ENCODE measurements at places on chromosomes 5 and 9.

- DNase-seq: no peak
Observed at GRCh38 chr5:6391151-6391550, 12.8 kb upstream of the MED10 start.

DNA sequence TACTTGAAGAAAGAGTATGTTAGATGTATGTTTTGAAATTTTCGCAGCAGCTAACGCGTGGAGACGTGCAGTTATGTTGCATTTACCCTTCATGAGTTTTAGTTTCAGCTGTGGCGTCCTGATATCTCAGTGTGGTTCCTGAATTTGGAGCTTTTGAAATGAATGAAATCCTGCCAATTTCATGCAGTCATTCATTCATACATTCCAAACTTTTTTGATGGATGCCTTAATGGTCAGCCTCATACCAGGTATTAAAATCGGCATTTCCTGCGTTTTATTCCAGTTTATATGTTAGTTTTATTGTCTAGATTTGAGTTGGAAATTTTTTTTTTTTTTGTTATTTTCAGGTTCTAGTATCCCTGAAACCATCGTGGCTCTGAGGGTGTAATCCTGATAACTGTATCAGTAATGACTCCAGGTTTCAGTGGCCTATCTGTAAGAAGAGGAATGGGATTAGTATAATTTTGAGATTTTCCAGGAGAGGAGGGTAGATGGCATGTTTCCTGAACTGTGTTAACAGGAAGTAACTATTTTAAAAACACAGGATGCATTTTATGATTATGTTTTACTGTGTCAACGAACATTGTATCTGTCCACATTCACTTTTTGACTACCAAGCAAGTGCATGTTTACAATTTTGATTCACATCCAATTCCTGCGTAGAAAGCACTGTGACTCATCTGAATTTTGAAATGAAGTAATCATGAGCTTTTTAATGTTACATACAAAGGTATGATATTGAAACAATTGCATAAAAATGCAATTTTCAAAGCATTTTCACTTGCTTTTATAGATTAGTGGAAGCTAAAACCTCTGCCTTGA, 1.0 kb downstream of the FOCAD start:
- no peak for DNase-seq

- DNase-seq: no peak
Observed at GRCh38 chr9:127494304-127494702, 43.0 kb downstream of the LRSAM1 start.

- DNase-seq: no peak
Observed at GRCh38 chr5:156913355-156913718, 49.7 kb downstream of the TIMD4 start.

GRCh38 chr5:91123901-91124300, 259.2 kb downstream of the ARRDC3 start:
- DNase-seq: no peak

DNA sequence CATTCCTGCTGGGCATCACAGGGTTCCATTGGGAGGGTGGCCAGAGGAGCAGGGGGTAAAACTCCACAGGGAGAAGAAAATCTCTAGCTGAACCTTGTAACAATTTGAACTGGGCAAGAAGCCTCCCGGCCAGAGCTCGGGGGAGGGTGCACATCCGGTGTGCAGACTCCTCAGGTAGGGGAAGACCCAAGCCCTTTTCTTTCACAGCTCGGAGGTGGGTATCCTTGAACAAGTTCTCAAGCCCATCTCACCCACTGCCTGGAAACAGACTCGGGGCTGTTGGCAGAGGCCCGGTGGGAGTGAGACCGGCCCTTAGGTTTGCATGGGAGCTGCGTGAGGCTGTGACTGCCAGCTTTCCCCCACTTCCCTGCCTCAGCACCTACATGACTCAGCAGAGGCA, 111.5 kb upstream of the IL7R start:
- no peak for DNase-seq

GRCh38 chr9:75487856-75488718, 399.8 kb downstream of the OSTF1 start:
- no peak for DNase-seq

- no peak for DNase-seq
Observed at GRCh38 chr5:109650493-109650892, 39.2 kb upstream of the MAN2A1 start.

DNA sequence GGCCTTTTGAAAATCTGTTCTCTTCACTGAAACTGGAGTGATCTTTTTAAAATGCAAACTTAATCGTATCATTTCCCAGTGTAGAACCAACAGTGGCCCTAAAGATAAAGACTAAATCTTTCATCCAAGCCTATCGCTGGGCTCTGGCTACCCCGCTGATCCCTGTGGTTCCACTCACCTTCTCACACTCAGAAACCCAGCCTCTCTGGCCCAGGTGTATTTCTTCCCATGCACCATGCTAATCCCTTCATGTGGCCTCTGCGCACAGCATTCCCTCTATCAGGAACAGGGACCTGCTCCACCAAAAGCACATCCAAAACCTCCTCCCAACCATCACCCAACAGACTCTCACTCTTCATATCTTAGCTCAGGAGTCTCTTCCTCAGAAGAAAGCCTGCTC, 214.1 kb upstream of the DAPK1 start:
- no peak for DNase-seq

DNA sequence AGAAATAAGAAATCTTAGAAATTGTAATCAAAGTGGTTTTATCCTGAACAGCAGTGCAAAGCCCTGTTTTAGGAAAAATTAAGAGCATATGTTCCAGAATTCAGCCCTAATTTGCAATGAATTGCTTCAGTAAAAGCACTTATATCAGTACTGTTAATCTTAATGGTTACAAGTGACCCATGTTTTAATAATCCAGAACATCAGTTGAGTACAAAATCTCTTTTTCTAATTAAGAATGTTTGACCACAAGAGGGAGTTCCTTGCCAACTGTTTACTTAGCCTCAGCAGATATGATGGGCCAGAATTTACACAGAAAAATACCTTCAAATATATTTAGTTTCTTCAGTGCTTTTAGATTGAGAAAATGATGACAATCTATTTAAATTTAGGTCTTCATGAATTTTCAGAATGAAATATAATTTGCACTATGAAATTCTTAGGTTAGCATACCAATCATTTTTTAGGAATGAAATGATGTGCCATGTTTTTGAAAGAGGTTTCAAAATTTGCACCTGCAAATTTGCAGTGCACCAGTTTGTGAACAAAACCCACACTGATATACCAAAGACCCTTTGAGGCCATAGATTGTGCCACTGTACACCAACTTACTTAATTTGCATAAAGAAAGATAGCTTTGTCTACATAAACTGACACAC, 926.3 kb upstream of the ARRDC3 start:
- peak; percentile 55 for DNase-seq

DNA sequence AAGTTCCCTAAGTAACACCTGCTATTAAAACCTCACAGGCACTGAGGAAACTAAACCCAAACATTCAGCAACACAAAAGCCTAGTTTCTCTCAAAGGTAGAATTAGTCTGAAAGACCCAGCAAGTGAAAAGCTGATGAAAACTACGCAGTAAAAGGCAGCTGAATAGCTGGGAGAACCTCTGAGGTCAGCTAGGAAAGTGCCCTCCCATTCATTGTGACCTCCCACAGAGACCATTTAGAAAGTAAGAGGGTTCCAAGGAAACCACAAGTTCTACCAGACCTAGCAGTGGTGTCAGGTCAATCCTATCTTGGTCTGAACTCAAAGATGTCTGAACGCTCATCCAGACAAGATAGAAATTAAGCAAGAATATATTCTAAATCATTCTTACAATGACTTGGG, 144.7 kb downstream of the SSBP2 start:
- DNase-seq: no peak

DNA sequence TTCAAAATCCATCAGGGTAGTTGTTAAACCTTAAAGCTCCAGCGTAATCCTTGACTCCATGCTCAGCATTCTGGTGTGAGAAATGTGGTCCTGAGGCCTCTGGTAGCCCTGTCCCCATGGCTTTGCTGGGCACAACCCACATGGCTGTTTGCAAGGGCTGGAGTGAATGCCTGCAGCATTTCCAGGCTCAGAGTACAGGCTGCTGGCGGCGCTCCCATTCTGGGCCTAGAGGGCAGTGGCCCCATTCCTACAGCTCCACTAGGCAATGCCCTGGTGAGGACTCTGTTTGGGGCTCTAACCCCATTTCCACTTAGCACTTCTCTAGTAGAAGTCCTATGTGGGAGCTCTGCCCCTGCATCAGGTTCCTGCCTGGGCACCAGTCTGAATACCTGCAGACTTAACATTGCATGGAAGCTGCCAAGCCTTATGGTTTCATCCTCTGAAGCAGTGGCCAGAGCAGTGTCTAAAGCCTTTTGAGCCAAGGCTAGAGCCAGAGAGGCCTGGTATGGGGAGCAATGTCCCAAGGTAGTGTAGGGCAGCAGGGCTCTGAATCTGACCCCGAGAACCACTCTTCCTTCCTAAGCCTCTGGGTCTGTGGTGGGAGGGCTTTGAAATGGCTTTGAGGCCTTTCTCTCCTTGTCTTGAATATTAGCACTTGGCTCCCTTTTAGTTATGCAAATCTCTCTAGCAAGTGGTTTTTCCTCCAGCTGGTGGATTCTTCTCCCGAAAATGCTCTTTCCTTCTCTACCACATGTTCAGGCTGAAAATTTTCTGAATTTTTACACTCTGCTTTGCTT, 5.8 kb upstream of the ALDH1A1 start:
- DNase-seq: no peak

DNA sequence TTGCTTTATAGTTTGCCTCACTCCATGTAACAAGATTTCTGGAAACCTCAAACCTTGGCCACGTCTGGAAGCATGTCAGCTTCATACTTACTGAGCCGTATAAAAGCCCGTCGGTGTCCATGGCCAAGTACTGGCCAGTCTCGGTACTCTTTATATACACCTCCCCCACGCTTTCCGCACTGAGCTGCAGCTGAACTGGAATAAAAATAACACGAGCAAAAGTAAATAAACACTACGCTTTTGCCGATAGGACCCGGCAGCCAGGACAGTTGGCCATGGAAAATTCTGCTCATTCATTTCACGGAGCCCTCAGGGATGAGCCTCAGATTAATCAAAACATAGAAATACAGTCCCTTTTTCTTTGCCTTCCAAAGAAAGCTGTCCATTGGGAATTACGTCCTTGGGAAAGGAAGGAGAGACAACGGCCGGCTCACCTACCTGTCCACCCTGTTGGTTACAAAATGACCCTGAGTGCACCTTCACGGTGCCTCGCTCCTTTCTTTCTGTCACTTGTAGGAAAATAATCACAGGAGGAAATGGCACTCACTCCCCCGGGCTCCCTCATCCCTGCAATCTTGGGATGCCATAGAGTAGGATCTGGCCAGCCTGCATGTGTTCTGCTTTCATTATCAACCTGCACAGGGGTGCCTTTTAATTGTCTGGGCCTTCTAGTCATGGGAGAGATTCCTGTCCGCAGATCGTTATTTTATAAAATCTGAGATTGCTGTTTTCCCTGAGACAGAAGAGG, 85.1 kb downstream of the FGF1 start:
- no peak for DNase-seq

DNA sequence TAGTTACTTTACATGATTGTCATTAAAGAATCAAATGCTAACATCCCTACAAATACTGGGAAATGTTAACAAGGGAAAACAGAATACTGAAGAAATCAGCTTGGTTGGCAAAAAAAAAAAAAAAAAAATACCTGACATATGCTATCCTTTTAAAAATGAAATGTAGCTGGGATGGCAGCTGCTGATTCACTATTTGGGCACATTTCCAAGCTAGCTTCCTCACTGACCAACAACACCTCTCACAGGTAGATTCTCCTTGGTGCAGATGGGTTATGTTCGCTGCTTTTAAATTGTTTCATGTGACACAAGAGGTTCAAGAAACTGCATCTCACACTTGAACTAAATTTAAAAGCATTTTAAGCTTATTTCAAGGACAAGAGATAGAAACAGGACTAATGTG, 6.1 kb upstream of the PRUNE2 start:
- no peak for DNase-seq

DNA sequence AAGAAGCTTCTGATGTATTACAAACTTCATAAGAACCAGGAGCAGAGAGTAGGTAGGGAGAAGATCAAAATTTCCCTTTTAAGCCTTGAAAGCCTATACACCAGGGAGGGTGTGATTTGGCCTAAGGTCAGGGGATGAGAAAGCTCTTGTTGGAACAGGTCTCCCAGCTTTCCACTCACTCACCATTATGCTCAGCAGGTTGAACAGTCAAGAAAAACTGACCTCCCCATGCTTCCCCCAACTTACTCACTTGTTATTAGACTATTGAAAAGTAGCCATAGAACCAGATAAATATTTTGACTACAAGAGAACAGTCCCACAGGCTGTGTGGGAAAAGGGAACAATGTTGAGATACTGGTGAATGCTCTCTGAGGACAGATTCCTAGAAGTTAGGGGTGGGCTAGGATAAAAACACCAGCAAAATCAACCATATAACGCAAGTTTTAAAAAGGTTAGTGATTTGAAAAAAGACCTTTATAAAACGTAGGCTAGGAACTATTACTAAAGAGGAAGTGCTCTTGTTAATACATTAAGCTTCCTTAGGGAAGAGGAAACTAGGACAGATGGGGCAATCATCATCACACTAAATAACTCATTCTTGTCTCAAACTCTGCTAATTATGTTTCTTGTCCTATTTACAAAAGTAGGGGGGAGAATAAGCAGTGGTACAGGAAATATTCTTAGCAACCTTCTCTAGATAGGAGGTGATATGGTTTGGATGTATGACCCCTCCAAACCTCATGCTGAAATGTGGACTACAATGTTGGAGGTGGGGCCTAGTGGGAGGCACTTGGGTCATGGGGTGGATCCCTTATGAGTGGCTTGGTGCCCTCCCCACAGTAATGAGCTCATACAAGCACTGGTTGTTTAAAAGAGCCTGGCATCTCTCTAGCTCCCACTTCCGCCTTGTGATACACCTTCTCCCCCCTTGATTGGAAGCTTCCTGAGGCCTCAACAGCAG, 31.0 kb downstream of the PCDHGC5 start:
- DNase-seq: no peak
